CD4-positive, alpha-beta T cell treated with Interleukin-4 for 4 hours (primary cell): ENCODE measurements at places on chromosomes 2 and 18.

GRCh38 chr18:55406451-55406991 lies 181.5 kb downstream of the TCF4 start:
- no peak for DNase-seq

DNA sequence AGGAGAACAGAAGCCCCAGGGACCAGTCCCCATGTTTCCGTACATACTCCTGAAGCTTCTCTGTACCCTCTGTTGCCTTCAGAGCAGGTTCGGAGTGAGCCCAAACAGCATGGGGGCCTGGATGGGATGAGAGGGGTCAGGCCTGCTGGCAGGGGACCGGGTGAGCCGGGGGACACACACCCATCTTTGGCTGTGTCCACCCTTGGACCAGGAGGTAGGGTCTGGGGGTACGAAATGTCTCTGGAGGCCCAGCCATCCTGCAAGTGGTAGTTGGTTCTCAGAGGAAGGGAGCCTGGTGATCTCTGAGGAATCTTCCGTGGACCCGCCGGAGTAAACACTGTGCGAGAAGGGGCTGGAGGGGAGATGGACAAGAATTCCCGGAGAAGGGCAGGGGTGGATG lies 15.3 kb downstream of the FBLN7 start:
- no peak for DNase-seq

GRCh38 chr18:23578891-23579653 lies 7.2 kb downstream of the NPC1 start:
- no peak for DNase-seq

DNA sequence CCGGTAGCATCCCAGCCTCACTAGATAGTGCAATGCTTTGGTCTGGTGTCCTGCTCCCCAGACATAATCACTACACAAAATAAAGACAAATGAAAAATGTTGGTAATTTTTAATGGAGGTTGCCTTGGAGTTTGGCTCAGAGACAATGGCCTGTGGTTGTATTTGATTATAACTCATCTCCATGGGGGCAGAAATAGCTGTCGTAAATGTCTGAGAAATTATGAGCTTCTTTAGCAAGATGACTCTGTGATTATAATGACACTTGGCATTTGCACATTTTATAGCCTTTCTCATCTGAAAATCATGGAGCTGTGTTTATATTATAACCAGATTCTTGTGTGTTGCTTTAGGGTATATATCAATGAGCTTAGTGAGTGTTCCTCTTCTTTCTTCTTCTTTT lies 1779.7 kb upstream of the CELF4 start:
- no peak for DNase-seq

DNA sequence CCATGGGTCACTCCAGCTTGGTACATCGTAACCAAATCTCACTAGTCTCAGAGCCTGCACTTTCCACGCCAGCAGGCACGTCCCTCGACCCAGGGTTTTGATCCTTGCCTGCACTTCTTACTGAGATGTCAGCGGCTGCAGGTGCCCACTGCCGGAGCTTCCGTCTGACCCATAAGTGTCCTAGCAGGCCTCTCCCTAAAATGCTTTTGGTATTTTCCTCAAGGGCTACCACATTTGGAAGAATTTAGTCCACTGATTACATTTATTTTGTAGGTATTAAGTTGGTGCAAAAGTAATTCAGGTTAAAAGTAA lies 175.0 kb upstream of the FBXO11 start:
- no peak for DNase-seq
